Stimulated activated CD4-positive, alpha-beta T cell treated with anti-CD3 and anti-CD28 coated beads, Interleukin-1b, Interleukin-23, amount 100 ng/mL, for 1 hour (primary cell): ENCODE measurements at places on chromosomes 7 and 10.
A peak's percentile ranks its signal among the peaks of the same experiment; 100 is the strongest.

GRCh38 chr7:50467817-50468610 is 17.9 kb upstream of the FIGNL1 start:
- peak; percentile 58 for DNase-seq

- no peak for DNase-seq
Measured at GRCh38 chr7:63105978-63106377, 892.7 kb upstream of the ZNF722 start.

- no peak for DNase-seq
Measured at GRCh38 chr10:119714484-119714816, 11.4 kb upstream of the INPP5F start.

- no peak for DNase-seq
Measured at GRCh38 chr7:151249732-151250072, 1.2 kb upstream of the SMARCD3 start.

GRCh38 chr10:126264102-126265018 is 123.9 kb downstream of the ADAM12 start:
- DNase-seq: no peak
